Stimulated activated CD4-positive, alpha-beta T cell treated with anti-CD3 and anti-CD28 coated beads, Interleukin-12 subunit alpha, Interleukin-12 subunit beta, amount 100 ng/mL, for 4 hours (primary cell): ENCODE measurements at places on chromosomes 1 and 21.

- DNase-seq, result no peak
Measured at GRCh38 chr1:216532251-216532798, 109.1 kb upstream of the USH2A start.

DNA sequence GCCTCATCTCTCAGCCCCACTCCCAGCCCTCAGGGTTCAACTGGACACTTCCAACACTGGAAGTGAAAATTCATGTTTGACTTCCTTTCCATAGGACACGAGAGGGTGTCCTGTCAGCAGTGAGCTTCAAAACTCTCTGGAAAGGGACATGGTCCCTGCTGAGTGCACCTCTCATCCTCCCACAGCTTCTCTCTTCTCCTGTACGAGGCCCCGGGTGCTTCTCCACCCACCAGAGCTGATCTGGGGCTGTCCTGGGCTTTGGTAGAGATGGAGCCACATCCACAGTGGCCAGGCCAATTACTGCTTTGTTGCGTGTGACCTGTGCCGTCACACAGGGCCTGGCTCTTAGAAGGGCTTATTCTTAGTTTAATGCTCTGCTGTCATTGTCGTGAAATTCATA, 182.3 kb downstream of the RRAGC start:
- DNase-seq, result no peak

DNA sequence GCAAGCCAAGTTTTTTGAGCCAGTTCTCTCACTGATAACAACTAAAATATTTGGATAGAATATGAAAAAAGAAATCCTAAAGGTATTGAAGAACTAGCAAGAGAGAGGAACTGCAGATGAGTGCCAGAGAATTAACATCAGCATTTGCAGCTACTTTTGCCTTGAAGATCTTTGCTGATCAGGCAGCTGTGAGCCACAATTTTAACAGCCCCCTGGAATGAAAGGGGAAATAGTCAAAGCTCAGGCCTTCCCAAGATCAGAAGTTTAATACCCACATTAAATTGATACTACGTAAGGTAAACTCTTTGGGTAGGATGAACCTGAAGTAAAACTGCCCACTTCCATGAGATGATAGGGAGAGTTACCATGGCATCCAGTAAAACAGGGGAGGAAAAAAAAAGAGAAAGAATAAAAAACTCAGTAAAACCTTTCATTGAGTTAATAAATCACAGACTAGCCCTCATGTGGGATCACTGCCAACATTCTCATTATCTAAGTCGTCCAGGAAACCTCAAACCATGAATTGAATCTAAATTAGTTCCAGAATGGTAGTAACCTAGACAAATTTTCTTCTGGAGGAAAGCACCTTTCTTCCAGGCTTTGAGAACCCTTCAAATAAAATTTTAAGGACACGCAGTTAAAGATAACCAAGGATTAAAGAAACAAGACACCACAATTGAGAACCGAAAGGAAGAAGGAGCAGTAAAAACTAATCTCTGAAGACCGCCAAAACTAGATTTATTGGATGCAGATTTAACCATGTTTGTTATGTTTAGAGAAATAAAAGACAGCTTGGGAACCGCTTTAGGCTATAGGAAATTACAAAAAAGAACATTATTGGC, 28.3 kb downstream of the SCP2 start:
- DNase-seq, result no peak

DNA sequence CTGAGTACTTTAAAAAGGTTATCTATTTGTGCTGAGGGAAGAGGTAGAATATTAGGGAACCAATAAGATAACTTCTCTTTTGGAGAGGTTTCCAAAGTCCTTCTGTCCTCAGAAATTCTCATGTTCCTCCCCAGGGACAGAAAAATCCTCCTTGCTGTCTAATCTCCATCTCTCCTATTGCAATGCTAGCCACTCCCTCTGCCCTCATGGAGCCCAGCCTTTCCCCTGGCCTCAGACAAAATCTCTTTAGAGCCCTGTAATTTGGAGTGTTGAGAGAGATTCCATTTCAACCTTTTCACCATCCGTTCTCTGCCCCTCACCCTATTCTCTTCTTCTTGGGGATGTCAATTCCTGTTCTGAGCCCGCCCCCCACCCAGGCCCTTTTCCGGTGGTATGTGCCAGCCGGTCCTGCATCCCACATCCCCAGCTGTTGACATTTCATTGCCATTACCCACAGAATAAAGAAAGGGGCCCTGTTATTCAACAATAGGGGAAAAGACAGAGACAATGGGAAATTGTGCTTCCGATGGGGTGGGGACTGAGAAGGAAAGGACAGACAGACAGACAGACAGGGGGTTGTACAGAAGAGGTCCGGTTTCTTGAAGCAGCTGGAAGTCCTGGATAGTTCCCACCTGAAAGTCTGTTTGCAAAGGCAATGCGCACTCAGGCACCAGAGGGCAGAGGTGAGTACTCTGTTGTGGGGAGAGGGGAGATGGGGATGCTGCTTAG, at the start of gene HAPLN2:
Gene HAPLN2, plus strand, starts transcription at position 563 of the 729 bp plus-strand sequence. CDS start 4,076 bp downstream, outside the sequence.
- DNase-seq, result no peak

DNA sequence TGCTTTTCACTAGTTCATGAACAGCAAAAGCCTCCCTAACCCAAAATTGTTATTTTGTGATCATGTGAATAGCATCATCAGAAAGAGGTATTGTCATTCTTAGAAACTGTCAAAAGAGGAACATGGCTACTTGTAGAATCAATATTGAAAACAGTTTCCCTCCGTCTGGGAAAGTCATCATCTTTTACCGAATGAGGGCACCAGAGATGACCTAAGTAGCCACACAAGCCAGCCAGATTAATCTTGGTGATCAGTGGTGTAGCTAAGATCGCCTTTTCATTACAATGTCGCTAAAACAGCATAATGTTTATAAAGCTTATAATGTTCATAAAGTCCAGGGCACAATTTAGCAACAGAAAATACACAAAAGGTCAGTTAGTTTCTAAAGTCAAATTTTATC, 136.1 kb downstream of the SIPA1L2 start:
- DNase-seq, result no peak

GRCh38 chr1:152981146-152981871, 2.6 kb upstream of the SPRR1A start:
- no peak for DNase-seq

- no peak for DNase-seq
Measured at GRCh38 chr1:213979751-213980586, 7.8 kb upstream of the PROX1 start.

DNA sequence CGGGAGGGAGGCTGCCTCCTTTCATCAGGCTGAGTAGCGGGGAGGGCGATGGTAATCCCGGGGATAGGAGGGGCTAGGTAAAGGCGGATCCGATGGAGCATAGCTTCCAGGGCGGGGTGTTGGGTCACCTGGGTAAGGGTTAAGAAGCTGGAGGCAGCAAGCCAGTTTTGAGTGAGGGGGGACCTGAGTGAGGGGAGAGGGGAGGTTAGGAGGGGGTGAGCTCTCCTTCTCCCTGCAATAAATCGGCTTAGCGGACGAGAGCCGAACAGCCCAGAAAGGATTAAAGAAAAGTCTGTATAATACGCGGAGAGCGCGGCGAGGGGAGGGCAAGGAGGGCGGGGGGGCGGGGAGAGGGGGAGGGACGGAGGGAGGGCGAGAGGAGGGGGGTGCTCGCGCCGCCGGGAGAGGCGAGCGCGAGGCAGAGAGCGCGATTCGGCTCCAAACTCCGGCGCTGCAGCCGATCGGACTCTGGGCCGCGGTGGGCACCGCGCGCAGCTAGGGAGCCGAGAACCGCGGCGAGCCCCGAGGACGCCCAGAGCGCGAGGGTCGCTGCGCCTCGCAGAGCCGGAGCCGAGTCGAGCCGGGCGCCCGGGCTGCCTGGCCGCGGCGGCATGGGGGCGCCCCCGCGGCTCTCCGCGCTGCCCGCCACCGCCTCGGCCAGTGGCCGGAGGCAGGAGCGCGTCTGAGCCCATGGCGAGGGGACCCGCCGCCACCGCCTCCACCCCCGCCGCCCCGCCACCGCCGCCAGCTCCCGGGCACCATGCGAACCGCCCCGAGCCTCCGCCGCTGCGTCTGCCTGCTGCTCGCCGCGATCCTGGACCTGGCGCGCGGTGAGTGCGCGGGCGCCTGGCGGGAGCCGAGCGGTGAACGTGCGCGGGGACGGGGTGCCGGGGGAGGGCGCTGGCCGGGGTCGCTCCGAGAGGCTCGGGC, at the start of gene IGSF21:
Gene IGSF21, plus strand, starts transcription at position 430 of the 930 bp plus-strand sequence. Its CDS starts 331 bp downstream, at position 761.
- DNase-seq, result no peak

DNA sequence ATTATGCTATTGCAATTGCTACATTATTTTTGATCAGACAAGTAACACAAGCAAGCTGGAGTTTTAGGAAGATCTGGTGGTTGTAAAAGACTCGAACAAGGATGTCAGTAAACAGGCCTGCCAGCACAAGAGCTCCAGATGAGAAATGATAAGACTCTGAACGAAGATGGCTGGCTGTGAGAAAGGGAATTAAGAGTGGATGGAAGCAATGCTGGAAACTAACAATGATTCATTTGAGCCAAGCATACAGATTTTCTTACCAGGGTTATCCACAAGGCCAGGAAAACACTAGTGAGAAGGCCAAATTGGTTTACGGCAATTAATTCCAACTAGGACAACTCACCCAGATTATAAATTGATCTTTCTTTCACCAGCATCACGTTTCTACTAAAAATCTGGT, 54.2 kb downstream of the NRIP1 start:
- no peak for DNase-seq

DNA sequence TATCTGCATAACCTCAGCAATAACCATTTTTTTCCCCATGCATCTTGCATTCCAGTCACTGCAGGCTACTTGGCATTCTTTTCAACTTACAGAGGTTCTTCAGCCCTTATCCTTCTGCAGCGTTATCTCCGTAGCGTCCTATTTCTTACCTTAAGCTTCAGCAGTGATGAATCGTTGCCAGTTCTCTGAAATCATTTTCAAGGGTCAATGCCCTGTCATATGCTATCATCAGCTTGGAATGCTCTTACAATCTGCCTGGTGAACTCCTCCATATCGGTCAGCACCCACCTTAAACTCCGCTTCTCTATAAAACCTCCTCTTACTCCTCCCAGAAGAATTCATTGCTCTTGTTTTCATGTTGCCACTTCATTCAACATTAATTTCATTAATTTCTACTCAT, 105.1 kb upstream of the DPH5 start:
- no peak for DNase-seq

- DNase-seq, result no peak
Measured at GRCh38 chr1:32899586-32900296, 1.4 kb downstream of the TMEM54 start.

GRCh38 chr1:44094047-44094446, 24.6 kb upstream of the KLF17 start:
- no peak for DNase-seq

DNA sequence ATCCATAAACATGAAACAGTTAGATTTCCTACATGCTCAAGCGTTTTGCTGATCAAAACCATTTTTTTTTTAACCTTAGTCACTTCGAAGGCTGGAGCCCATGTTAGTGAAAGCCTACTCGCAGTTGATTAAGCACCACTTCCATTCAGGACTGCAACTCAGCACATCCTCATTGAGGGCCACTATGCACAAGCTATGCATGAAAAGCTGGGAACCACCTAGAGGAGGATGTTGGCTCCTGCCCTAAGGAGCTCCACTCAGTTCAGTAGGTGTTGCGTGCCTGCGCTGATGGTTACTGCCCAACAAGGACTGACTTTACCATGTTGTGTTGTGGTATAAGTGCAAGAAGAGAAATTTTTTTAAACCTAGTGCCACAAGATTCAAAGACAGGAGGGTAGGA, 181.4 kb upstream of the L1TD1 start:
- no peak for DNase-seq

DNA sequence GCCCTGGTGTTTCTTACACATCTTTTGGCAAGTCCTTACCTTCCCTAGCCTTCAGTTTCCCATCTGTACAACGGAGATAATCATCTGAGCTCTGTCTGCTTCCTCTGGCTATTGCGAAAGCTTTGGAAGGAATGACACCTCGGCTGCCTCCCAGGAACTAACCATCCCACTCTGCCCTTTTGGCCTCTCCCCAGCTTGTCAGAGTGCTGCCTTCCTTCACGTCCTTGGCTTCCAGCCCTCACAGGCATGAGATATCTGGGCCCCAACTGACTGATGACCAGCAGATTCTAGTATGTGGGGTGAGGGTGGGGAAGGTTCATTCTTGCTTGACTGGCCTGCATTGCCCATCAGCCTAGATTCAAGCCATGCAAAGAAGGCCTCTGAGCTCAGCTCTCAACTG, 253.1 kb upstream of the FGGY start:
- no peak for DNase-seq

GRCh38 chr1:119659628-119660027, 11.6 kb upstream of the ZNF697 start:
- DNase-seq, result no peak

DNA sequence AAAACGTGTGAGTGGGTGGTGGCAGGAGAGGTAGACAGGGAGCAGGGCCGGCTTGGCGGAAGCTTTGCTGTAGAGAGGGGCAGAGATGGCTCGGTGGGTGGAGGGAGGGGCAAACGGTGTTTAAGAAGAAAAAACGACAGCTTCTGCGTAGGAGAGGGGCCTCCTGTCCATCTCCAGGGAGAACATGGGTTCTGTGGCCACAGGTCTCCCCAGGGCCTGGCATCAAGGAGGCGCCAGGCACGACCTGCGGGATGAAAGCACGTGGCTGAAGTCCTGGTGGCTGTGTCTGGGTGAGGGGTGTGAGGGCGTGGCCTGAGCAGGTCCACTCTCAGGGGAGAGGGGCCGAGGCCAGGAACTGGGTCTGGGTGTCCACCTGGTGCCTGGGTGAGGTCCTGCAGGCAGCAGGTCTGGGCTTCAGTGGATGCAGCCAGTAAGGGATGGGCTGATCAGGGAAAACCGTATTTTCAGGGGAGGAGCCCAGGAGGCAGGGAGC, 940 bp upstream of the PRKCZ start:
- no peak for DNase-seq

DNA sequence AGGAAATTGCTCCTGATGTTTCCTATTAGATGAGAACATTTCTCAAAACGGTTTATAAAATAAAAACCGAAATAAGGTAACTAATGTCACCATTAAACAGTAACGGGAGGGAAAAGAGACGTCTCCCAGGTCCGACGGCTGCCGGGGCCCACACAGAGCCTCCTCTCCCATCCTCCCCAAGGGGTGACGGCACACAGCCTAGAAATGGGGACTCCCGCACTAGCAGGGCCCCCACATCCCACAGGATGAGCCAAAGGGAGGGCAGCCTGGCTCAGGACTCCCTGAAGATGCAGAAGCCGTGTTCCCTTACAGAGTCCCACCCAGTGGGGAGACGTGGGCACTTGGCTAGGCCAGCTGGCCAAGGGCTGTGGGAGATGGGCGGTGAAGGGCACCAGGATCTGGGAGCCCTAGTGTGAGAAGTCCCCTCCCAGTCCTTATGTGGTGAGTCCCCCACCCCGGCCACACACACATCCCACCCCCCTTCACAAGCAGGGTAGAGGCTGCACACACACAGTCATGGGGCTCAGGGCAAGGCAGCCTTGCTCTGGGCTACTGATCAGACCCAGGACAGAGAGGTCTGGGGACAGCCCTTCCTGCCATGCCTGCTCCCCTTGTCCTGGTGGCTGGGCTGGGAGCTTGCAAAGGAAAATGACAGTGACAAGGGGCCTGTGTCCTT, 3.3 kb downstream of the KRTAP10-3 start:
- DNase-seq, result no peak

- DNase-seq, result no peak
Measured at GRCh38 chr21:29939924-29940275, at the start of gene GRIK1. TSS of gene GRIK1 (minus strand) at chr21:29939996.

DNA sequence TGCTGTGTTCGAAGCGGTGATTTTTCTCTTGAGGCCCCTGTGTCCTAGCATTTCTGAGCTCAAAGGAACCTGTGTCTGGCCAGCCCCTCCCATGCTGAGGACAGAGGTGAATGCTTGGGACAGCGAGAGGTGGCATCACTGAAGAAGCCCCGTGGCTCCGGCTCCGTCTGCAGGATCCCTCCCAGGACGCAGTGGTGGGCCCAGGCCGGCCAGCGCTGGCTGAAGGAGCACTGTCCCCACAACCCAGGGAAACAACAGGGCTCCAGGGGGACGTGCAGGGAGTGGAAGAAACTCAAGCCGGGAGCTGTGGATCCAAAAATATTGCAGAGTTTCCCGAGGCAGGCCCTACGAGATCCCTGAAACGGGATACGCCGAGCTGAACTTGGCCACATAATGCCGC, 164.0 kb upstream of the ARHGEF16 start:
- no peak for DNase-seq
